ENCODE measurements at places on chromosomes 1 and 21. TPM values are rescaled to one million over a fixed set of nuclear protein-coding genes. Genes with fewer than 3 reads are reported as not detected.

The POLR3GL gene
- polyA plus RNA-seq: 45.7 TPM

DNA sequence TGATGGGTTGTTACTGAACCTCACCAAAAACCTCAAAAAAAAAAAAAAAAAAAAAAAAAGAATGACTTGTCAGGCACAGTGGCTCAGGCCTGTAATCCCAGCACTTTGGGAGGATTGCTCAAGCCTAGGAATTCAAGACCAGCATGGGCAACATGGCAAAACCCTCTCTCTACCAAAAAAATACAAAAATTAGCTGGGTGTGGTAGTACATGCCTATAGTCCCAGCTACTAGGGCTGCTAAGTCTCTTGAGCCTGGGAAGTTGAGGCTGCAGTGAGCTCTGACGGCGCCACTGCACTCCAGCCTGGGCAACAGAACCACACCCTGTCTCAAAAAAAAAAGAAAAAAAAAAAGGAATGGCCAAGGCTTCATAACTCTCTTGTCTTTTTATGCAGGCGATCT, 11.1 kb downstream of the CHAF1B start:
- DNase-seq: no peak

The KCNJ9 gene
- 0.10 TPM for polyA plus RNA-seq

- DNase-seq: no peak
Observed at GRCh38 chr1:11693024-11693590, 1.6 kb downstream of the DRAXIN start.

DNA sequence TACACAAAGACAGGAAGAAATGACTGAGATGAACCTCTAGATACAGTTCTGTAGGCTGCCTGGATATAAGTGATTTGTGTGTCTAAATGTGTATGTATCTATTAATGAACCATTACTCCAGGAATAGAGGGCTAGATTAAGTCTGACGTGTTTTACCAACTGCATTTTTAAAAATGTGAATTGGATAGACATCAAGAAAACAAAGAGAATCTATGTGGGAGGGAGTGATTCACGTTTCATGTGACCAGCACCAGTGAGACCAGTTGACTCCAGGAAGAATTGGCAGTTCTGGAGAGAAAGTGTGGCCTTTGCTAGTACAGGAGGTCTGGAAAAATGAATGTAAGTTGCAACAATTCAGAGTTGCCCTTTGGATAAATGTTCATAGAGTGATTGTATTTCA, 53.4 kb upstream of the RGS21 start:
- DNase-seq: no peak

The CBR1 gene
- polyA plus RNA-seq: 19.4 TPM

DNA sequence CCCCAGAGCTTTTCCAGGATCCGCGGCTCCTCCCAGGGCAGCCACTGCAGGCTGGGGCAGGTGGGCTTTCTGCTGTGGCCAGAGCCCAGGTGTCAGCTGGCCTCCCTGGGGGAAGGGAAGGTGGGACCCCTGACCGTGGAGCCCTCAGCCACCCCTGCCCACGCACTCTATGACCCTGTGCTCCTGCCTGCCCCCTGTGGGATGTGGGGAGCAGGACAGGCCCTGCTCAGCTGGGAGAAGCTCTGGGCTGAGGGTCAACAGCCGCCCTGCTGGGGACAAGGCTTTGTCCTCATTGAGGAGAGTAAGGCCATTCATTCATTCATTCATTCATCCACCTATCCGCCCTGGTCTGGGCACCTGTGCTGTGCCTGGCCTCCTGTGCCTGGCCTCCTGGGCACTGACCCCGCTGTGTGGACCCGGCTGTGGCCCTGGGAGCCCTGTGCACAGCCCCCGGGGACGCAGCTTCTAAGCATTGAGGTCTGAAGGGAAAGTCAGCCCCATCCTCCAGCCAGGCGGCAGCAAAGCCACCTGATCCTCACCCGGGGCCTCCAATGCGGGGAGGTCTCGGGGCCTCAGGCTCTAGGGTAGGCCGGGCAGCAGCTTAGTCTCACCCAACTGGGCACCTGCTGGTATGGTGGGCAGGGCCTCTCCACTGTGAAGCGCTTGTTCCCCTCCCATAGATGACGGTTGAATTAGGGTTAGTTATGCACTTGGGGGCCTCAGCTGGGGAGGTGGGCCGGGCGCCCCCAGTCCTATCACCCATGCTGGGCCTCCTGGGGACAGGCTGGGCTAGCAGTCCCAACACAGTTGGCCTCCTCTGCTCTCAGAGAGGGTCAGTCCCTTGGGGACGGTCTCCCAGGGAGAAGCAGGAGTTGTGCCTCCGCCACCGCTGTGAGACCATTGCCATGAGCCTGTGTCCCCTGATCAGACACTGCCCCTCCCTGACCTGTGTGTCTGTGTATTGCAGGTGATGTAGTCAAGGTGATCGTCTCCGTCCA, 6.0 kb downstream of the TNFRSF14 start:
- no peak for DNase-seq

GRCh38 chr1:179366093-179366800, 476 bp downstream of the AXDND1 start:
- DNase-seq: no peak

The OR2T8 gene
- polyA plus RNA-seq: not detected

GRCh38 chr21:41282412-41282811, 34.2 kb upstream of the FAM3B start:
- DNase-seq: no peak

The PRAMEF15 gene
- polyA plus RNA-seq: not detected
